ENCODE measurements at places on chromosomes 4 and X.

- DNase-seq, result no peak
Observed at GRCh38 chrX:147847999-147848398, 63.7 kb upstream of the FMR1 start.

DNA sequence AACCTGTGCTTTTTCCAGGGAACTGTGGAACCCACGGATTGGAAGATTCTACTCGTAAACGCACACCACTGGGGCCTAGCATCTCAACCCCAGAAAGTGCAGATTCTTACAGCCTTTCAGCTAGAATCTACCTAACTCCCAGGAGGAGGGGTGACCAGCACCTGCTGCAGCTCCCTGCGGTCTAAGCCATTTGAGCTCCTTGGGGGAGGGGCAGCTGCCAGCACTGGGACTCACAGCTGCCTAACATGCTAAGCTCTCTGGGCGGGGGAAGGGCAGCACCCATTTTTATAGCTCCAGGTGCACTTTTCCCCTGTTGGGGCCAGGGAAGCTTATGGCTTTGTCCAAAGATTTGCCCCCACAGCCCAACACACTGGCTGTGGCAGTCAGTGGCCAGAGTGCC, 595.7 kb upstream of the EPHA5 start:
- DNase-seq, result no peak

DNA sequence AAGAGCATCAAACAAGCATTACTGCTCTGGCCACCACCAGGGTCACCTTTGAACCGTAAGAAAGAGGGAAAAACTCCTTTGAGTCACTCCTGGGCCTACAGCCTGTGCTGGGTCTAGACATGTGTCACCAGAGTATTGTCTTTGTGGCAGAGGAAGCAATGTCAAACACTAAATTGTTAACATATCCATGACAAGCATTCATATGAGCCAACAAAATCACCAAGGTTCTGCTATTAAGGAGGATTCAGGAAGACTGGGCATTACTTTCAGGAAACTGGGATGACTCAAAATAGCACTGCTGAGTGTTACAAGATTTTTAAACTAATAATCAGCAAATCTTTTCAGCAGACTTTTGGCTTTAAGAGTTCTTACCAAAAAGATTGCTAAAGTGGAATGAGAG, 28.1 kb downstream of the LGI2 start:
- DNase-seq, result no peak

DNA sequence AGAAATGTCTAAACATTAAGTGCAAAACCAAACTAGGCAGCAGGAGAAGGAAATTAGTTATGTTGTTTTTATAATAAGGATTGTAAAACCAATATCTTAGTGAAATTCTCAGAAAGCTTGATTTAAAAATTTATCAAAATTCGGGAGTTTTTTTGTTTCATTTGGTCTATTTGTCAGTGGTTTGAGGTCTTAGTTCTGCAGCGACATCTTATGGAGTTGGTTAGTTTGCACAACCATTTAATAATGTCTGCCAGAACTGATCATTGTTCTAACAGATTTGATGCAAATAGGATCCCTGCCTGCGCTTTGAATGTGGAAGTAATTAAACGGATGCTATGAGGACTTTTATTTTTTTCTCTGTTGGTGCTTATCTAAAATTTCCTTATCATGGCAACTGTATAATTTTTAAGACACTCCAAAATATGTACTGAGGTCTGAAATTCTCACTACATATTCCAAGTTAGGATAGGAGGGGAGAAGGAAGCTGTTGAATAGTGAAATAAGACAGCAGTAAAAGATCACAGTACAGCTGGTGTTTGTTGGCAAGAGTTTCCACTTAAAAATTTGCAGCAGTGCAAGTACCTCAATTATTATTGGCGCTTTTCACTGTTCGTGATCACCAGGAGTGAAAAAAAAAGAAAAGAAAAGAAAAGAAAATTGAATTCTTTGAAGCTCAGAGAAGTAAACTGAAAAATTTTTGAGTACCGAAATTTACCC, 2521.4 kb downstream of the ARAP2 start:
- no peak for DNase-seq

GRCh38 chr4:122930862-122931261, 8.5 kb upstream of the NUDT6 start:
- DNase-seq, result no peak

GRCh38 chr4:66357316-66357715, 687.0 kb upstream of the EPHA5 start:
- DNase-seq, result no peak

- DNase-seq, result no peak
Observed at GRCh38 chrX:30283456-30284200, 25.6 kb downstream of the NR0B1 start.

- no peak for DNase-seq
Observed at GRCh38 chrX:42530027-42530426, 247.9 kb downstream of the PPP1R2C start.

- no peak for DNase-seq
Observed at GRCh38 chr4:183241322-183241640, 78.8 kb downstream of the CLDN22 start.

DNA sequence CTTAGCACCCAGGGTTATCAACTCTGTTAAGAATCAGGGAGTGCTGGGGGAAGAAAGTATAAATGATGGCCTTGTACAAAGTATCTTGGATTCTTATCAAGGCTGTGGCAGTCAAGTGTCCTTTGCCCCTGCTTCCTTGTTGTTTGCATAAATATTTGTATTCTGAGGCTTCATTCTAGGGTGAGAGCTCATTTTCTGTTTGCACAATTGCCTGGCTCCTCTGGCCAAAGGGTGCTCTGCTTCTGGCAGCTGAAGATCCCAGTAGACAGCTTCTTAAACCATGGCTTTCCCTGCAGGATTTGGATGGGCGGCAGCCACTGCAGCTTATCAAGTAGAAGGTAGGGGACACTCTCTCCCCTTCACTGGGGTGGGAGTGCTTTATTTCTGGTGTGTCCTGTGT, at the start of gene GBA3:
GBA3 (plus strand) TSS at position 202 of the 400 bp plus-strand sequence.
- DNase-seq, result no peak

GRCh38 chr4:8595237-8596087, 2.9 kb downstream of the CPZ start:
- DNase-seq, result no peak

DNA sequence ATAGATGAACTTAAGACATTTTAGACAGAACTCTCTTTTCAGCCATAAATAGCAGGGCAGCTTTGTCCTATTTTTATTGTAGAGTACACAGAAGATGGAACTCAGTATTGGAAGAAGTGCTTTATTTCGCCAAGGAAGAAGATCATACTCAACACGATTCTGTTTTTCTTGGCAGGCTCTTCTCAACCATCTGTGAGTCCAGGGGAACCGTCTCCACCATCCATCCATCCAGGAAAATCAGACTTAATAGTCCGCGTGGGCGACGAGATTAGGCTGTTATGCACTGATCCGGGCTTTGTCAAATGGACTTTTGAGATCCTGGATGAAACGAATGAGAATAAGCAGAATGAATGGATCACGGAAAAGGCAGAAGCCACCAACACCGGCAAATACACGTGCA, 37.6 kb downstream of the KIT start:
- no peak for DNase-seq

- DNase-seq, result no peak
Observed at GRCh38 chrX:15416133-15416993, 32.1 kb upstream of the VEGFD start.

GRCh38 chr4:2852481-2852921, 8.9 kb downstream of the ADD1 start:
- DNase-seq, result no peak

- DNase-seq, result no peak
Observed at GRCh38 chr4:40995850-40996249, 218.5 kb downstream of the APBB2 start.

- no peak for DNase-seq
Observed at GRCh38 chr4:75490155-75490554, 24.0 kb downstream of the RCHY1 start.

DNA sequence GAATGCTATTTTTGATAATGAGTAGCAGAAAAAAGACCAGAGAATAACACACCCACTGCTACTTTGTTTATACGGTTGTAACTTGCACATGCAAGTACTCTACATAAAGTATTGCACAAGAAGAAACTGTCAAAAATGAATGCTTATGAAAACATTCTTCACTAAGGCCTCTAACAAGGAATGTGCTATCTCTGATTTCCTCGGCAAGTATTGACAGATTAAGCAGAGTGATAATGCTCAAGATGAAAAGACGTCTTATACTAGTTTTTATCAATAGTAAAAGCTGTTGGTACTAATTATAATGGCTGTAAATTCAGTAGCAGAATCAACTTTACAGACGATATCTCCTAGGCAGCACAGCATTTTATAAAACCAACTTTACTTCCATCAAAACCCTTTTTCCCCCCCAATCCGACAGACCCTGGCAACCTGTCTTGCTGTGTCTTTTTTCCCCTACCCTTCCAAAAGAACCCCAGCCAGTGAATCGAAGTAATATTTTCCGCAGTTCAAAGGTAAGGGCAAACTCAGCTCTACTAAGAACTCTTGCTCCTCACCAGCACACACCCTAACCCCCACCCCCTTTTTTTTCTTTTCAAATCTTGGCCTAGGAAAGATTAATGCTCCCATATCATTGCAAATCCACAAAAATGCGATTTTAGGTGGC, 1.5 kb downstream of the FRYL start:
- no peak for DNase-seq

GRCh38 chr4:92651536-92651935, 347.8 kb downstream of the GRID2 start:
- DNase-seq, result no peak

DNA sequence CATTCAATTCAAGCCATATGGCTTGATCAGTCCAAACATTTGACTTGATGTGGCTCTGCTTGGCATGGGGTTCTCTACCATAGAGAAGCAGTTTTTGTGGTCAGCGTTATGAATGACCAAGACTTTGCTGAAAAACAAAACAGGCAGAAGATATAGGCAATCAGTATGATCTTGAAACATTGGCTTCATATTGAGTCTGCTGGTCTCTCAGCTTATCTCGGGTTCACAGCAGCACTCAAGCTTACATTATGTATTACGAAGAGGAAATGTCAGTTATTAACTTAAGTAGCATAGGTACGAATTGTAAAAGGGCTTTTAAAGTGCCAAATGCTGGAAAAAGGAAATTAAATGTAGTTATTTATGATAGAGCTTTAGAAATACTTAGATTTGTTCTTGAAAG, 99.0 kb downstream of the AFF2 start:
- DNase-seq, result no peak
